ENCODE measurements at places on chromosomes 11 and 22.
A peak's percentile ranks its signal among the peaks of the same experiment; 100 is the strongest.

DNA sequence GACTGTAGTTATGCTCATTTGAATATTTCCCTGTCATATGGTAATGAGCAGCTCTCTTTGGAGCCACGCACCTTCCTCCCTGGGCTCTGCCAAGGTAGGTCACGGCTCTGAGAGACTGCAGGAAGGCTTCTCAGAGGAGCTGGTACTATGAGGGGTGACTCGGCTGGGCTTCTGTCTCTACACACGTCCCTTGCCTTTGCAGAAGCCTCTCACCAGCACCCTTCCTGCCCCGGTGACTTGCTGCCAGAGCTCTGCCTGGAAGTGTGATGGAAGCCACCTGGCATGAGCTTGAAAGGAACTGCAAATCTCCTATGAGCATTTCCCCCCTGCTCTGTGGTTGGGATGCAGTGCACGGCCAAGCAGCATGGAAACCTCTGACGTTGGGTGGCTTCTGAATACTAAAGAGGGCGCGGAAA, 74.2 kb downstream of the KIRREL3 start:
- DNase-seq: peak; percentile 6

DNA sequence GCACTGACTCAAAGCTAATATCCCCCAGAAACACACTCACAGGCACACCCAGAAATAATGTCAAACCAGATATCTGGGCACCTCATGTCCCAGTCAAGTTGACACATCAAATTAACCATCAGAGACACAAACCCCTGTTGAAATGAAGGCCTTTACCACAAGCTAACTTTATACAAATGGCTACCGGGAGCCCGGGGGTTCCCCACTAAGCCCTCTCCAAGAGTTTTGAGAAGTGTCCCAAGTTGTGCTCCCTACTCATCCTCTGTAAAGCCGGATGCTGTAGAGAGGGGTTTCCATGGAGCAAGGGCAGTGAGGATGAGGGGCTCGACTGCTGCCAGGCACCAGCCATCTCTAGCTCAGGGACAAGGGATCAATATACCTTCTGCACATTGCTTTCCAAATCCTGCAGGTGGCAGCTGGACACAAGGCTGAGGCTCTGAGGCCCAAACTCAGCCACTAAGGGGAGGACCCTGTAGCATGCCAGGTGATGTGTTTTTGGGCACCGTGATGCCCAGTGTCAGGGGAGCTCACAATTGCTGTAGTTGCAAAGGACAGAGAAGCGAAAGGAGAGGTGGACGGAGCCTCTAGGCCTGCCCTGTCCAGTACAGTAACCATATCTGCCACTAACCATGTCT, 145.7 kb downstream of the TTC17 start:
- DNase-seq: peak; percentile 49

- peak; percentile 63 for DNase-seq
These were observed 29.8 kb upstream of the CRTAM start for GRCh38 chr11:122808478-122808869.

DNA sequence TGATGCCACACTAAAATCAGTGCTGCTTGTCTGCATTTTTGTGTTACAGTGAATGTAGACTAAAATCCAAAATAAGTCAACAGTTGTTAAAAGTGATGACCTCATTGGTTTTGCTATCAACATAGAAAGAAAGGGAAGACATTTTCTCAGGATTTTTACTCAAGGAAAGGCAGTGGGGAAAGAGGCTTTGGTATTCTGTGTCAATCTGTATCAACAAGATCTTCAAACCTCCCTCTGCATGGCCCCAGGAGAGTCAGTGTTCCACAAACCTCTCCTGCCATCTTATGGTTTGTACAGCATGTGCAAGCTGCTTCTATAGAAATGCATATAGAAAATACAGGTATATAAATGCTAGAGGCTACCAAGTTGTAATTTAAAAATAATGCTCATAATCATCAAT, 13.8 kb upstream of the OR51M1 start:
- DNase-seq: peak; percentile 72

- peak; percentile 82 for DNase-seq
These were observed 71.3 kb downstream of the PPP2R1B start for GRCh38 chr11:111694851-111695250.

- DNase-seq: no peak
These were observed 4.1 kb downstream of the TRIM3 start for GRCh38 chr11:6469599-6469998.

GRCh38 chr22:44574057-44574639, 76.1 kb upstream of the RTL6 start:
- DNase-seq: peak; percentile 69

GRCh38 chr11:61616434-61616833, 35.6 kb upstream of the SYT7 start:
- peak; percentile 75 for DNase-seq

GRCh38 chr11:85672105-85672902, 7.4 kb upstream of the CREBZF start:
- no peak for DNase-seq

GRCh38 chr22:41217553-41218157, 12.5 kb downstream of the L3MBTL2 start:
- DNase-seq: peak; percentile 93

DNA sequence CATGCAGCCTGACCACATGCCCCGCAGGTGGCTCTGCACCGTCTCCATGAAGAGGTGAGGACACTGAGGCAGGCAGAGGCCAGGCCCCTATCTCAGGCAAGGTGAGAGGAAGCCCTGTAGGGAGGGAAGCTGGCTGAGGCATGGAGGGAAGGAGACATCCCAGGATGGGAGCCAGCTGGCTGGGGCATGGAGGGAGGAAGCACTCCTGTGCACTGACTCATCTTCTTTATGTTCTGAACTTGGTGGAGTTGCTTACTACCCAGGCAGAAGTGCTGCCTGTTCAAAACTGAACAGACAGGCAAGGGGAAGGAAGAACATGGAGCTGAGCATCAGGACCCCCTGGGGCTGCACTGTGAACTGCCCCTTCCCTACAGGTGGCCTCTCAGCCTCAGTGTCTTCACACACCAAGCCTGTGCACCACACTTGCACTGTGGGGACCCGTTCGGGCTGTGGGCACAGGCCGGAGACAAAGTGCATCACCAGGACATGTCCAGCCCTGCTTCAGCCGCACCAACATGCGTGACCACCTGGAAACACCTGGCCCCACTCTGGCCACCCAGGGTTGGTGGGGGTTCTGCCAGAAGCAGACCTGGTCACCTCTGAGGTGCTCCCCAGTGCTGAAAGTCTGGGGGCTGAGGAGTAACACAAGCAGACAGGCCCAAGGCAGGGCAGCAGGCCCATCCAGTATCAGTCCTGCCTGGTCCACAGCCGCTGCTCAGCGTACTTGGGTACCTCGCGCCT, 55.5 kb downstream of the DGCR2 start:
- peak; percentile 72 for DNase-seq

DNA sequence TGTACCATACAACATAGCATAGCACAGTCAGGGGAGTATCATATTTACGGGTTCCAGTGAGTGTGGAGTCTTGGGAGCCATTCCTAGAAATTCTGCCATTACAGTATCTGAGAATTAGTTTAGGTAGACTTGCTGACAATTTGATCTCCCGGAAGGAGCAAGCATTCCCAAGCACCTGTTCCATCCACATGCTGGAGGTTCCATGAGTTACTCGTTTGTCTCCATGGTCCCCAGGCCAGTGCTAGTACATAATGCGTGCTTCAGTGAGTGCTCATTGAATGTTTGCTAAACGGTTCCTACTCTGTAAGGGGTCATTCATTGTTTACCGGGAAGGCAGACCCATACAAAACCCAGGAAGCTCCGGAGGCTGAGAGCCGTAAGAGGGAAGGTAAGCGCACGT, 27.4 kb upstream of the MYOD1 start:
- no peak for DNase-seq

- peak; percentile 85 for DNase-seq
These were observed 8.6 kb upstream of the ARAP1 start for GRCh38 chr11:72760539-72761405.

GRCh38 chr22:37982938-37983859, 1.2 kb downstream of the SOX10 start:
- no peak for DNase-seq

DNA sequence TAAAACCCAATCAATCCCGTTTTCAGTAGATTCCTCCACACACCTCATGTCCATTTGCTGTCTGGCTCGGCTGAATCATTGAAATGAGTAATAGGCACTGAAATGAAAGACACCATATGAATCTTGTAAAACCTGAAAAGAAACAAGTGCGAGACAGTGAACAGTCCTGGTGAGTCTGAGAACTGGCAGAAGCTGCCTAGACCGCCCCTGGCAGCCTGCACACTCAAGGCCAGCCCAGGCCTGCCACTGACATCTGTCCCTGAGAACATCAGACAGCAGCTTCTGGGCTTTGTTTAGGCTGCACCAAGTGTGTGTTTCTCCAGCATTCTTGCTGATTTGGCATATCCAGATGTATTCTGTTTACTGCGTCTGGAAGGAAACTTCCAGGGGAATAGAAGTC, 44.8 kb downstream of the ENDOD1 start:
- DNase-seq: peak; percentile 85

- DNase-seq: no peak
These were observed 29.8 kb downstream of the MICAL3 start for GRCh38 chr22:17994424-17995108.

DNA sequence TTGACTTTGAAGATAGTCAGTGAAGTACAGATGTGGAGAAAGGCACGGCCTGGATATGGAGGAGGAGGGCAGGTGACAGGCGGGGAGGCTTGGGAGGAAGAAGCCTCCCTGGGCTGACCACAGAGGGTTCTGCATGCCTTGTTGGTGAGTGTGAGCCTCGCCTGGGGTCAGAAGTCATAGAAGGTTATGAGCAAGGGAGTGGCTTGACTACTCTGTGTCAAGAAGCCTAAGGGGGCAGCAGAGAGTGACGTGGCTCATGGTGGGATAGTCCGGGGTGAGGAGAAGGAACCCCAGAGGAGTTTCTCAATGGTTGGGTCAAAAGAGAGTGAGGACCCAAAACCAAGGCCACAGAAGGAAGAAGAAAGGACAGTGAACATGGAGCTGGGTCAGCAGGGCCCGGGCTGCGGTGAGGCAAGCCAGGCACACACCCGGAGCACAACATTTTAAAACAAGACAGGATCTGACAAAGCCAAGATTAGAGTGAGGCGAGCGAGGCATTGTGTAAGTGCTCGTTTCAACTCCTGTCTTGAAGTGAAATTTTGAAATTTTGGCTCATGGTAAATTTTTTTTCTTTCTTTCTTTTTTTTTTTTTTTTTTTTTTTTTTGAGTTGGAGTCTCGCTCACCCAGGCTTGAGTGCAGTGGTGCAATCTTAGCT, 31.9 kb downstream of the PDGFB start:
- DNase-seq: peak; percentile 64

DNA sequence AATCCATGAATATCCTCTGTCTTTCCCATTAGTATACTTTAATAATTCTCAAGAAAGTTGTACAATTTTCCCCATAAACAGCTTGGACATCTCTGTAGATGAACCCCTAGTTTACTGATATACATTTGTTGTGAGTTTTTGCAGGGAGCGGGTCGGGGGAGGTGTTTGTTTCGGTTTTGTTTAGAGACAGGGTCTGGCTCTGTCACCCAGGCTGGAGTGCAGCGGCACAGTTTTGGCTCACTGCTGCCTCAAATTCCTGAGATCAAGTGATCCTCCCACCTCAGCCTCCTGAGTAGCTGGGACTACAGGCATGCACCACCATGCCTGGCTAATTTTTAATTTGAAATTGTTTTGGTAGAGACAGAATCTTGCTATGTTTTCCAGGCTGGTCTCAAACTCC, 57.6 kb downstream of the IGLL5 start:
- DNase-seq: no peak

DNA sequence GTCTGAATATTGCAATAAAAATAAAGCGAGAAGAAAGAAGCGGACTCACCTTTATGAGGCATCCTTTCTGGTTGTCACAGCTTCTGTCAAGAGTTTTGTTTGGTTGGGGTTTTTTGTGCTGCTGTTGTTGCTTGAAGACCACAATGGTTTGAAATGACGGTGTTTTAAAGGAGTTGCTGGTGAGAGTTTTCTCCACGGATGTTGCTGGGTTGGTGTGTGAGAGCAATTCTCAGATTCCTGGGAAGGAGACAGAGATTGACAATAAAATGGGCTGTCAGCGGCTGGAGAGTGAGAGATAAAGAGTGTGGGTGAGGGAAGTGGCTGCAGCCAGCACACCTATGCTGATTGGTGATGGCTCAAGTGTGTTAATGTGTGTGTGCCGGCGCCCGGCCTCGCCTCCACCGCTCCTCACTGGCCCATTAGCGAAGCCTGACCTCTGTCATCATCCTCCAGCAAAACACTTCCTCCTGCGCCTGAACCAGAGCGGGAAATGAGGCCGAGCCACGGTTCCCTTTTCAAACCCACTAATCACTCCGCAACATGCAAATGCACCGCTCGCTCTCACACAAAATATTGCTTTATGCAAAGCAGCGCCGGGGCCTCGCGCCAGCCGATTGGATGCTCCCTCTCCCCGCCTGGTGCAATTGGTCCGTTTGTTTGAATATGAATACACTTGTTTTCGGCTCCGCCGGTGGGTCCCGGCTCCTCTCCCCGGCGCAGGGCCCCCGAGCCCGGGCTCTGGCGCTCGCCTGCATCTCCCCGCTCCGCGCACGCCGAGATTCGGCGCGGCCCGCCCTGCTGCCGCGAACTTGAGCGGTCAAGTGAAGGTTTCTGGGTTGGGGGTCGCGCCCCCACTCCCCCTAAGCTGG, at the start of gene PAX6:
PAX6 (minus strand) TSS at position 544 of the 869 bp plus-strand sequence. CDS start 4,911 bp downstream, outside the sequence.
- DNase-seq: peak; percentile 36
